ENCODE measurements at places on chromosomes 5 and 9. TPM values are rescaled to one million over a fixed set of nuclear protein-coding genes. Genes with fewer than 3 reads are reported as not detected.

DNA sequence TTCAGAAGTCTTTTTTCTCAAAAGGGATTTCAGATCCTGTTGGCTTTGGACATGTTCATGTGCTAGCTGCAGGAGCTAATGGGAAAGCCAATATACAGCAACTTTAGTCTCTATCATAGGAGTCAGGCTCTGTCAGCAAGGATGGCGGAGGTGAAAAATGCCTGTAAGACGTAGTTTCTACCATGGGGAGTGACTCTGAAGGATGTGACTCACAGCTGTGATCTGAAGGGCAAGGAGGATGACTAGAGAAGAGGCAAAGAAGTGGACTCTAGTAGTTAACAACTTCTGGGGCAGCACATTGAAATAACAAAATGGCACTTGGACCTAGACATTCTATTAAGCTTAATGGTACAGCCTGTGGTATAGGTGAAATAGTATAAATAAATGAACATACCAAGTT lies 3.1 kb upstream of the NDUFS4 start:
- DNase-seq, result no peak

DNA sequence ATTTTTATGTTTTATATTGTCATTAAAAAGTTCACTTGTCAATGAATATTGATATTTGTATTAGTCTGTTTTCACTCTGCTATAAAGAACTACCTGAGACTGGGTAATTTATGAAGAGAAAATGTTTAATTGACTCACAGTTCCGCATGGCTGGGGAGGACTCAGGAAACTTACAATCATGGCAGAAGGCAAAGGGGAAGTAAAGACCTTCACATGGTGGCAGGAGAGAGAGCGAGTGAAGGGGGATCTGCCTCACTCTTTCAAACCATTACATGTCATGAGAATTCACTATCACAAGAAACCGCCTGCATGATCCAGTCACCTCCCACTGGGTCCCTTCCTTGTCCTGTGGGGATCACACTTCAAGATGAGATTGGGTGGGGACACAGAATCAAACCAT lies 27.4 kb downstream of the SRD5A1 start:
- no peak for DNase-seq

DNA sequence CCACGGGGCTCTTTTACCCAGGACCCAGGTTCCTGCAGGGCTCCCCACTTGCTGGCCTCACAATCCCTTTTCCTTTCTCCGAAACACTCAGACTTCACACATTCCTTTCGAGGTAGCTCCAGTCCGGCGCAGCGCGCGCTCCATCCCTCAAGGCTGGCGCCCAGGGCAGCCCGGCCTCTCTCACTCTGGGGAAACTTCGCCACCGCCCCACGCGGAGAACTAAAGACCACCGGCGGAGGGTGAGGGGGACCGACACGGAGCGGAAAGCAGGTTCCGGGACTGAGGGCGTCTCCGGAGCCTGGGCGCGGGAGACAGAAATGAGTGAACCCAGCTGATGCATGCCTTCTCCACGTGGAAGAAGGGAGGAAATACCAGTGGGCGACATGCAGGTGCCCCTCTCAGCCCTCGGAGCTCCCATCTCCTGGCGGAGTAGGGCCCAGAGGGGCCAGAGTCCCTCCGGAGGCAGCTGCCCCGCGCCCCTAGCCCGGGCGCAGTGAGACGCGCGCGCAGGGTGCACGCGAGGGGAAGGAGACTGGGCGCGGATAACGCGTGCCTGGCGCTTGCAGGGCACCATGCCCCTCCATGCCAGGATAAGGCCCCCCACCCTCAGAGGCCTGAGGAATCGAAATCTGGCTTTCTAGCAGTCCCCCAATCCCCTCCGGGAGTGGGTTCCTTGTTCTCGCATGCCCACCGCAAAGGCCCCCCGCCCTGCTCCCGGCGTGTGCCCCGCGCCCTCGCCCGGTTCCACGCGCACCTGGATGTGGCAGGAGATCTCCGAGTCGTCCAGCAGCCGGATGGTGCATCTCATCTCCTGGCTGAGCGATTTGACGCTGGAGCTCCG lies 650 bp downstream of the FRMD3 start:
- no peak for DNase-seq

DNA sequence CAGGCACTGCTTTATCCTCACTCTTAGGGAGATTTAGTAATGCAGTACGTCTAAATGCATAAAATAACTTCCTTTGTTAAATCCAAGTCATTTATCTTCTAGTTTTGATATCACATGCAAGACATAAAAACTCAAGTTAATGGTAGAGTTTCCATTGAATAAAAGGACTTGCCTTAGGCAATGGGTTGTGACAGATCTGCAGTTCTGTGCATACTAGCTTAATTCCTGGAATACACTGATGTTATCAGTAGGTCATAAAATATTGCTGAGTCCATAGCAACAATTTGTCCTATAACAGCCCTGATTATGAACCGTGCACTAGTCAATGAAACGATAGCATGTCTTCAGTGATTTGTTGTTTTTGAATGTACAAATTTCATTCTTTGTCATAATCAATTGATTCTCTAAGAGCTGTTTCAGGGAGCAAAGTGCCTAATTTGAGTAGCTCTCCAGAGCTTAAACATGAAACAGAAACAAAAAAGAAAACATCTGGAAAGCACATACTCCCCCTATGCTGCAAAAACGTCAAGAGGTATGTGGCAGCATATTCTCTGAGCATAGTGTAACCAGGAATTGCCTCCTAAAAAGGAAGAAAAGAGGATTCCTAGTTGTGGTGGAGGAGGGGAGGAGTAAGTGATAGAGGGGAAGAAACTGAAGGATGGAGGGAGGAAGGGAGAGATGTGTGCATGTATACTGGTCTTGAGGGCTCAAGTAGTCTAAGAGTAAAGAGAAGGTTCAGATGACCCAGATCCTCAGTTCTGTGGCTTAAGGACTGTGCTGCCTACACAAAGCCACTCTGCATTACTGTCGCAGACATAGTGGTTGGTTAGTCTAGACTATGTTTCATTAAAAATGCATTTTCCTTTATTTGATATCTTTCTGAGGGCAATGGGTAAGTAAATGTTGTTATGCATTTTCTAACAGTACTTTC lies 589.2 kb downstream of the PRR16 start:
- DNase-seq, result no peak

DNA sequence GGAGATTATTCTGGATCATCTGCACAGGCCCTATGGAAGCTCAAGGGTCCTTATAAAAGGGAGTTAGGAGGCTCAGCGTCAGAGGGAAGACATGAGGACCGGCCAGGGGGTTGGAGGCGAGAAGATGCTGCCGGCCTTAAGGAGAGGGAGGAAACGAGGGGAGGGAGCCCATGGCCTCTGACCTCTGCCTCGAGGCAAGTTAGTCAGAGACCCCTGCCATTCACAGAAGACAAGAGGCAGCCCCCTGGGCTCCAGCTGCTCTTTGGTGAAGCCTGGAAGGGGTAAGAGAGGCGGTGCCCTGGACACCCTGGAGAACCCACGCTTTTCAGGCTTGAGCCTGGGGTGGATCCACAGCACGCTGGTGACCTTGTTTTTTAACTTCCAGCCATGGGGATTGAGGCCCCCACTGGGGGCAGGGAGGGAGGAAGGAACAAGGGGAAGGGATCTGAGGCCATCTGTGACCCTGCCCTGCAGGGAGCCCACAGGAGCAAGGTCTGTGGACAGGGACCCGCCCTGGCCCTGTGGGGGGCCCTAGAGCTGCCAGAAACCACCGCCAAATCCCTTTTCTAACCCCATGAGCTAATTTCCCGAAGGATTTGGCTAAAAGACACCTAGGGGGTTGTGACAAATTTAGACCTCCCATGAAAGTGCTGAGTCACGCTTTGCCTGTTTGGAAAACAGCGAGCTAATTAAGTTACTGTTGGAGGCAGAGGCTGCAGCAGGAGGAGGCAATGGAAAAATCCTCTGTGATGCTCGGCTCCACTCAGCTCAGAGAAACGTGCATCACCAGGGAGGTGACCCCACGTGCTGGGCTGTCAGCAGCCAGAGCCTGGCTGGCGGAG lies 49.7 kb downstream of the OLFM1 start:
- no peak for DNase-seq

Gene PCDHA12
- total RNA-seq, result 1.3 TPM

Gene BRINP1
- total RNA-seq, result not detected

Gene GFPT2
- 118 TPM for total RNA-seq

Gene NRG2
- 21.2 TPM for total RNA-seq

Gene ANKRD20A1
- 2.4 TPM for total RNA-seq

Gene IL17B
- 2.3 TPM for total RNA-seq

Gene N4BP3
- total RNA-seq, result 1.7 TPM

Gene GPX3
- 1,241 TPM for total RNA-seq
